ENCODE measurements at places on chromosomes 12 and 14. TPM values are rescaled to one million over a fixed set of nuclear protein-coding genes. Genes with fewer than 3 reads are reported as not detected.

GRCh38 chr14:45650754-45651153 lies 397.8 kb upstream of the MIS18BP1 start:
- no peak for DNase-seq

GRCh38 chr14:71301611-71302010 lies 394.4 kb downstream of the PCNX1 start:
- DNase-seq, result no peak

GRCh38 chr14:89457007-89457406 lies 40.0 kb upstream of the FOXN3 start:
- DNase-seq, result no peak

The DLK1 gene
- 2,891 TPM for polyA plus RNA-seq

The FGD4 gene
- polyA plus RNA-seq, result 21.0 TPM

The RFX4 gene
- not detected for polyA plus RNA-seq

The CLECL1 gene
- 0.31 TPM for polyA plus RNA-seq

Measured in hindlimb muscle (tissue), 1 donor.